Vagina (tissue), 2 donors: ENCODE measurements at places on chromosomes 4 and X. TPM values are rescaled to one million over a fixed set of nuclear protein-coding genes. Genes with fewer than 3 reads are reported as not detected.

Gene HERC5
- 5.4 TPM for total RNA-seq

Gene PCDH11X
- 0.74 TPM for total RNA-seq

Gene TLR6
- total RNA-seq, result 8.3 TPM

Gene CXCL8
- total RNA-seq, result 0.49 TPM

DNA sequence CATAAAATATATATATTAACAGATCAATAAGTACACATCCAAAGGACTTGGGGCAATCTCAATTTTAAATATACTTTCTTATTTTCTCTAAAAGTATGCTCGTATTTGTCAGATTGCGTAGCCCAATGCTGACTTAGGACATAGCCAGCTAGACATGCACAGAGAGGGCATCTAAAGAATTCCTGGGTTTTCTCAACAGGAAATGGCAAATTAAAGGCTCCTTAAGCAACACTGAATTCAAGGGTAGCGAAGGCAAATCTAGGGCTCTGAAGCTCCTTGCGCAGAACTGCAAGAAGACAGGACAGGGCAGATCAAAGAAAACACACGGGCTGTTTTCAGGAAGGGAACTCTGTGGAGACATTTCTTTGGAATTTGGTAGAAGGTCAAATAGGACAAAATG lies 94.6 kb upstream of the FTHL17 start:
- DNase-seq, result no peak

DNA sequence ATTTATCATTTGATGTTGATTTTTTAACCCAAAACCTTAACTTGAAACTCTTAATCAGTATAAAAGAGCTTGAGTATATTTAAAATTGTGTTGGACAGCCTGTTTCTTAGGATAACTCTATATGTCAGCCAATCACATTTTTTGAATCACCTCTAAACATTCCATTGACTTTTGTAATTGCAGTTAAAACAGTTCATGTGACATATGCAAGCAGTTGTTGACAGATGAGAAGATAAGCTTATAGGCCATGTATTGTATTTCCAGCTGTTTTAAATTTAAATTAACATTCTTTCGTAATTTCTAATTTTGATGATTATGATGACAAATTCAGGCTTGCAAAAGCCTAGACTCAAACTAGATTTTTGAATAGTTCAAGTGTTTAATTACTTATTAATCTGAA lies 17.4 kb downstream of the VEGFC start:
- no peak for DNase-seq

GRCh38 chrX:1164322-1165288 lies 47.8 kb downstream of the CRLF2 start:
- DNase-seq, result no peak

GRCh38 chr4:38559374-38559773 lies 104.6 kb upstream of the KLF3 start:
- DNase-seq, result no peak

- no peak for DNase-seq
Observed at GRCh38 chr4:124590480-124590879, 122.1 kb downstream of the ANKRD50 start.

GRCh38 chr4:163967263-163967662 lies 472.8 kb downstream of the TMA16 start:
- DNase-seq, result no peak

DNA sequence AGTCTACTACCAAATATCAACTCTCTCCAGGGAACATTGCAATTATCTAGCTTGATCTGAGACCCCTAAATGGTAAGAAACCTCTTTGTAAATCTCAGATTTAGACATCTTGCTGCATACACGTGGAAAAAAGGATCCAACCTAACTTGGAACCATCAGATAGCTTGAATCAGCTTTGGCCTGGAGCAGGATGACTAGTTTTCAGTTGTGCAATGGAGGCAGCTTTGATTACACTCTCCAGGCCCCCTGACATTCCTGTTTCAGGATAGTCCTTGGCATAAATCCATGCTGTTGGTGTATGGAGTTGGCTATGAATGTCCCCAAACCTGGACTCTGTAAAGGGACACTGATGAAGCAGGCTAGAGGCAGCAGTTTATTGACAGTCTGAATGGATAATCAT lies 1061.9 kb upstream of the TENM3 start:
- DNase-seq, result no peak

DNA sequence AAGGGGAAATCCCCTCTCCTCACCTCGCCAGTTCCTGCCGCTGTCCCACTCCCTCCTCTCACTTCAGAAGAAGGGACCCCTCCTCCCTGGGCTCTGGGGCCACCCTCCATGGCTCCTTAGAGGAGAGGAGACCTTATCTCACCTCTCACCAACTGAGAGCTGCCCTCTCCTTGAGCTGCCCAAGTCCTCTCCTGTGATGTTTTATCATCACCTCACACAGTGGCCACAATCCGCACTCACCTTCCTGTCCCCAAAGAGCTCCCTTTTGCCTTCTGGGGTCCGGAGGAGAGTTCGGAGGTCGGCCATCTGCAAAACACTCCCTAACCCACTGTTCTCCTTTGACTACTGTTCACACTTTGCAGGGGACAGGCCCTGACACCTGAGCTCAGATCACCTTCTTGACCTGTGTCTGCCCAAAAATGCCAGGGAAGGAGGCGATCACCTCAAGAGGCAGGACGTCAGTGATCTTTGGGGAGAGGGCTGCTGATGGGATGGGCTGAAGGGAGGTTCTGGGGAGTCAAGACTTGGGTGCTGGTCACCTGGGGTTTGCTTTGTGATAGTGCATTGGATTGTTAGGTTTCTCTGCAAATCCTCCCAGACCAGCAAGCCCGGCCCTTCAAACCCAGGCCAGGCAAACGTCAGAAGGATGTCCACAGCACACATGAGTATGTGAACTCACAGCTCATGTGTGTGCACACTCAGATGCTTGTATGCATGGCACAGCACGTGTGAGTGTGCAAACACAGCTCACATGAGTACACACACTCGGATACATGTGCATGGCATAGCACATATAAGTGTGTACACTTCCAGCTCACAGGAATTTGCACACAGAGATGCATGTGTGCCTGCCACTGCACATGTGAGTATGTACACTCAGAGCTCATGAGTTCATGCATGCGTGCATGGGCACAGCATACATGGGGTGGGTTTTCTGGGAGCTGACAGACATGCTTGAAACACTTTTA lies 41.8 kb downstream of the HTRA3 start:
- no peak for DNase-seq

DNA sequence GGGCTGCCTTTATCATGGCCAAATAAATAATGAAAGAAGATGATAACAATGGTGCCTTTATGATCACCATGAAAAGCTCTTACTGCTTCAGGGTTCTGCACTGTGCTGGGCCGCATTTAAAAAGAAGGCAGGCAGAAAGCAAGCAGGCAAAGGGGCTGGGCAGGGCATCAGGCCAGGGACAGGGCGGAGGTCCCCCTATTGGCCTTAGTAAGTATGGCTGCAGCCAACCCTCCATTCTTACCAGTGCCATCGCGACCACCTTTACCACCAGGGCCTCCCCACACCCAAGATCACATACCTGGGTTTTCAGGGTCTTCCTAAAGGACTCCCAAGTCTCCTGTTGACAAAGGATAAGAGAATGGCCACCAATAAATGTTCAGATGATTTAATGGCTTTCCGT lies 38.9 kb downstream of the CNGA2 start:
- peak; percentile 46 for DNase-seq

- DNase-seq, result no peak
Observed at GRCh38 chr4:82036181-82036580, 337.6 kb downstream of the HNRNPD start.

- no peak for DNase-seq
Observed at GRCh38 chrX:71629467-71629866, 11.2 kb upstream of the CXCR3 start.

- DNase-seq, result no peak
Observed at GRCh38 chr4:160631044-160631443, 1528.2 kb downstream of the RAPGEF2 start.

DNA sequence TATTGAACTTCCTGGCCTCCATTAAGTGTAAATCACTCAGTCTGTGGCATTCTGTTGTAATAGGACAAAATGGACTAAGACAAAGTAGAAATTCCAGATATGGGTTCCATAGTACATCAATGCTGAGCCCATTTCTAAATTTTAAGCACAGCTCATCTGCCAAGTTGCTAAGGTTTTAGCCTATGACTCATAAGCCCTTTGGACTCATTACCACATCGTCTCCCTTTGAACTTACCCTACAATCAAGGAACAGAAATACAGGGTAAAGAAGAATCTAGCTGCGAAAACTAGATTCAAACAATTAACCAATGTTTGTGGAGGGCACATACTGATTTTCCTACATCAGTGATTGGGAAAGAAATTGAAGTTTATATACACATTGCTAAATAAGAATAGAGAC lies 31.8 kb downstream of the NAA11 start:
- no peak for DNase-seq

GRCh38 chrX:21382715-21383114 lies 8.5 kb downstream of the CNKSR2 start:
- no peak for DNase-seq
